ENCODE measurements at places on chromosomes 16 and 17.

GRCh38 chr17:77455111-77455890 lies 314.5 kb downstream of the SEC14L1 start:
- peak; percentile 35 for DNase-seq

GRCh38 chr16:51167170-51167895 lies 16.3 kb upstream of the SALL1 start:
- no peak for DNase-seq

GRCh38 chr17:67449065-67449464 lies 72.0 kb downstream of the PITPNC1 start:
- DNase-seq: no peak

GRCh38 chr16:50059669-50060068 lies 6.1 kb upstream of the HEATR3 start:
- DNase-seq: no peak

DNA sequence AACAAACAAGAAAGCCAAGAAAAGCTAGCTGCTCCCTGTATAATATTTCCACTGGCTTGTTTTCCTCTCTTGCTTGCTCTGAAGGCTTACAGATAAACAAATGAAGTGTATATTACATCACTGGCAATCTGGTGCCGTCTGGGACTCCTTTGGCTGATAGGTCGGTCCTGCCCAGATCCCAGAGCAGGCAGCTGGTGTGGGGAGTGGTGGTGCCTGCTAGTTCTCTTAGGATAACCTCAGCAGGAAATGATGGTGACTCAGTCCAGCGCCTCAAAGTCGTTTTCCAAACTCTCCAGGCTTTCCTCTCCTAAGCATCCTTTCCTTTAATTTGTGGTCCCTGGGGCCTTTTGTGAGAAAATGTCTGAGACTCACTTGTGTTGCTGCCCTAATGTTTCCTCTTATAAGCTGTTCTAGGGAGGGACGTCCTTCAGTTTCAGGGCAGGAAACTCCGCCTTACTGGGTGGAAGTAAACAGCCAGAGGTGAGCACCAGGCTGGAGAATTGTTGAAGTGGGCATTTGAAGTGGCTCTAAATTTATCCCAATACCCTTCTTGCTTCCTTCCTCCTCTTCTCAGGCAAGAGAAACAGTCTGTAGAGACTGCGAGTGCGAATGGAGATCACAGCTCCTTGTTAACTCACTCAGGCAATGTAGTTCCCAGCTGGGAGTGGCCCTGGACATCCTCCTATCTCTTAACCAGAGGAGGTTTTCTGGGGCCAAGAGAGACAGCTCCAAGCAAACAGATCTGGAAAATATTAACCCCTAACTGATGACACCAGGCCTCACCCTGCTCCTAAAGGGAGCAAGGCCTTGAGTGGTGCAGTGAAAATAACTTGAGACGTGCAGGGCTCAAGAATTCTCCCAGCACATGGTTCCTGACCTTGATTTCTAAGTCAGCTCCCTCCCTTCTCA lies 34.9 kb downstream of the CD300LF start:
- DNase-seq: peak; percentile 16

GRCh38 chr16:89040391-89040790 lies 53.3 kb upstream of the ACSF3 start:
- DNase-seq: no peak

- DNase-seq: no peak
These were observed 123.2 kb upstream of the ANKFN1 start for GRCh38 chr17:56030009-56030624.

DNA sequence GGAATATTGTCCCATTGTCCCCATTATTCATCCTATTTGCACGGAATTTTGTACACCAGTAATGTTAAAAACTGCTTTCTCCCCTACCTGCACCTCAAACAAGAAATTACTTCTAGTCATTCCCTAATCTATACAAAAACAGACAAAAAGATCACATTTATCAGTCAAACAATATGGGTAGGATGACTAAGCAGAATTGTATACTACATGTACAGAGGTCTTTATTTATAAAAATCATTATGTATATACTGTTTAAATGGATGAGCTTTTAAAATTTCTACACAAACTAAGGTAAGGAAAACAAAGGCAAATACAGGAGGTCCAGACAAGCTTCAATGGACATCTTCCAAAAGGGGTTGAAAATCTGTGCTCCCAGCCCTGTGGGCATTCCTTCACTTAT lies 137.7 kb downstream of the CEP112 start:
- DNase-seq: no peak

GRCh38 chr17:71937914-71938313 lies 182.9 kb upstream of the SOX9 start:
- no peak for DNase-seq

DNA sequence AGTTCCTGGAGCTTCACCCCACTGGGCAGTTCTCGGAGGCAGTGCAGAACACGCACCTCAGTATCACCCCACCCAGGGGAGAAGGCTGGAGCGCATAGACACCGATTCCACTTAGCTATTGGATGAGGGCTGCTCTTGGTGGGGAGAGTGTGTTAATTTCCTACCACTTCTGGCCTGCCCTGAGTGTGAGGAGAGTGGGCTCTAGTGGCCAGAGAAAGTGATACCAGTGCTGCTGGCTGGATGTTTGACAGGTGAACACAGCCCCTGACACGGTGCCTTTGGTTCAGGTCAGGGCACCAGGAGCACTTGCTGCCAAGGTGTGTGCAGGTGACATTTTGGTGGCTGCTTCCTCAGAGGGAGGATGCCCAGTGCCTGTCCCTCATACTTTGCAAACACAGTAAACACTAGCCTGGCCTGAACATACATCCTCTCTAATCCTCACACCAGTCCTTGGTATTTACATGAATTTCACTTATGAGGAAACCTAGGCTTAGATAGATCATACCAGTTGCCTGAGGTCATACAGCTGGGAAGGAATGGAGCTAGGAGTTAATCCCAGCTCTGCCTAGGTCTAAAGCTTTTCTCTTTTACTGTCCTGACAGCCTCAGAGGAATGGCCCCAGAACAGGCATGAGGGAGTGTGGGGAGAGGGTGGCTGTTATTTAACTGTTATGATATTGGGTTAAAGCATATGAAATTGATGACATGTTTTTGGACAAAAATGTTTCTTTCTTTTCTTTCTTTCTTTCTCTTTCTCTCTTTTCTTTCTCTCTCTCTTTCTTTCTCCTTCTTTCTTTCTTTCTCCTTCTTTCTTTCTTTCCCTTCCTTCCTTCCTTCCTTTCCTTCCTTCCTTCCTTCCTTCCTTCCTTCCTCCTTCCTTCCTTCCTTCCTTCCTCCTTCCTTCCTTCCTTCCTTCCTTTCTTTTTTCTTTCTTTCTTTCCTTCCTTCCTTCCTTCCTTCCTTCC lies 21.0 kb upstream of the ITGAX start:
- DNase-seq: peak; percentile 43

DNA sequence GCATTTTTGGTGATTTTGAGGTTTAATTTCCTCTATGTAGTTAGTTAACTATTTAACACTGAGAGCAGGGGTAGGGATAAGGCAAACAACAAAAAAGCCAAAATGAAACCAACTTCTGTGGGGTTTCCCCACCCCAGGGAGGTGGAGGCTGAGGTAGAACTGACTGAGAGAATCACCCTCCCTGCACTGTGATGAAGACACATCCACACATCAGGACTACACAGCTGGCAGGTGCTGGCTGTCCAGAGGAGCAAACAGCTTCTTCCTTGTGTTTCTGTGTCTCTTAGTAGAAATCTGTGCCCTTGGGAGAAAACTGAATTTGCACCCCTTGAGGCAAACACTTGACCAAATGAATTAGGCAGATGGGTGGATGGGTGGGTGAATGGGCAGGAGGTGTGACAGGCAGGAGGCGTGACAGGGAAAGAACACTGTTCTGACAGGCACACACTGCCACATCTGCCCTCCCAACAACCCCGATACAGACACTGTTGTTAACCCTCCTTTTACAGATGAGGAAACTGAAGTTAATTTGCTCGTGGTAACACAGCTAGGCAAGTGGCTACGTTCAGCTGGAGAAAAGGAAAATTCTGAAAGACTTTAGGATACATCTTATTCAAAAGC lies 62.9 kb upstream of the AMZ2 start:
- DNase-seq: peak; percentile 78

DNA sequence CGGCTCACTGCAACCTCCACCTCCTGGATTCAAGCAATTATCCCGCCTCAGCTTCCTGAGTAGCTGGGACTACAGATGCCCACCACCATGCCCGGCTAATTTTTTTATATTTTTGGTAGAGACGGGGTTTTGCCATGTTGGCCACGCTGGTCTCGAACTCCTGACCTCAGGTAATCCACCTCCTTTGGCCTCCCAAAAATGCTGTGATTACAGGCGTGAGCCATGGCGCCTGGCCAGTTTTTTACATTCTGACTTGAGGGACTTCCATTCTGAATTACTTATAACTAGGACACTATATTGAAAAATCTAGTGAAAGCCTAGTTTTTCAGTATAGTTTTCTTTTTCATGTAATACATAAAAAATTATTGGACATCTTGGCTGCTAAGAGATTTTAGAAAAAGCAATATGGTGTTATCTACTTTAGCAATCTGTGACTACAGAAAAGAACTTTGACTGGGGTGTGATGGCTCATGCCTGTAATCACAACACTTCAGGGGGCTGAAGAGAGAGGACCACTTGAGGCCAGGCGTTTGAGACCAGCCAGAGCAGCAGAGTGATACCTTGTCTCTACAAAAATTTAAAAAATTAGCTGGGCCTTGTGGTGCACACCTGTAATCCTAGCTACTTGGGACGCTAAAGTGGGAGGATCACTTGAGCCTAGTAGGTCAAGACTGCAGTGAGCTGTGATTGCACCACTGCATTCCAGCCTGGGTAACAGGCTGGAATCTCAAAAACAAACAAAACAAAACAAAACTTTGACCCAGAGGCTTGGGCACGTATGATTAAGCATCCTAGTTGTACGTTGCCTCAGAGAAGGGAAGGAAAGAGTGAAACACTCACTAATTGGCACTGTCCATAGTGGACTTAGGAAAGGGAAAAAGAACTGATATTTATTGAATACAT lies 26.8 kb upstream of the GOSR1 start:
- no peak for DNase-seq

DNA sequence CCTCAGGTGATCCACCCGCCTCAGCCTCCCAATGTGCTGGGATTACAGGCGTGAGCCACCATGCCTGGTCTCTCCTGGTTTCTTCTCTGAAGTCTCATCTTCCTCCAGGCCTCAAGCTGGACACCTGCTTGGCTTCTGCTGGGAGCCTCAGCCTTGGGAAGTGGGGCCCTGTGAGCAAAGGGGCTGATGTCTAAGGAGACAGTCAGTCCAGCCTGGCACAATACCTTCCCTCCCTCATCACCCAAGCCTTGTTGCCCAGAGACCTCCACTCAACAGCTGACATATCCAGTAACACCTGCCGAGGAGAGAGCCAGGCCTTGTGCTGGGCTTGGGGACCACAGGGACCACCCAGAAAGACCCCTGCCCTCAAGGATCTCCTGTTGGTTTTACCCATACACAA lies 251.6 kb downstream of the GSG1L start:
- no peak for DNase-seq

GRCh38 chr17:48597778-48598631 lies 4.4 kb upstream of the HOXB5 start:
- DNase-seq: no peak

DNA sequence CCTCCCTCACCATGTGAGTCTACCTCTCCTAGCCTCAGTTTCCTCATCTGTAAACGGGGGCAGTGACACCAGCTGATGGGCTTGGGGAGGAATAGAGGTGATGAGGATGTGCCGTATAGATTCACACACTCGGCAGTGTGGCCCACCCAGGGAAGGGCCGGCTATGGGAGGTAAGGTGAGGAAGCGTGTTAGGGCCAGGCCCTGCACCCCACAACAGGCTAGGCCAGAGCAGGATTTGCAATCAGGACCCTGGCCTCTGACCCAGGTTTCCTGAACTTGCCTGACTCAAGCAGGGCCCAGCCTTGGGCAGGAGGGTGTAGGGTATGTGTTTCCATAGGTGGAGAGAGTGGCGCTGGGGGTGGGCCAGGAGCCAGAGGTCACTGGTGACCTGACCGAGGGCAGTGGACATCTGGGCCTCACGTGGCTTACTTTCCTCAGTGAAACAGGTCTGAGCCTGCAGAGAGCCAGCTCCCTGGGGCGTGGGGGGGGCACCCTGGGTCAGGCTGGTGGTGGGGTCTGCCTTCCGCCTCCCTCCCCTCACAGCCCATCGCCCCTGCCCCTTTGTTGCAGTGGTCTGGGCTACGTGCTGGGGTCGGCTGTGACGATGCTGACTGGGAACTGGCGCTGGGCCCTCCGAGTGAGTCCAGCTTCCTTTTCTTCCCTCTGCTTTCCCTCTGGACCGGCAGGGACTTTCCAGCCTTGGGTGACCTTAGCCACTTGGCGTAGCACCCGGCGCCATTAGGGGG lies 12.8 kb downstream of the SPNS3 start:
- DNase-seq: no peak

DNA sequence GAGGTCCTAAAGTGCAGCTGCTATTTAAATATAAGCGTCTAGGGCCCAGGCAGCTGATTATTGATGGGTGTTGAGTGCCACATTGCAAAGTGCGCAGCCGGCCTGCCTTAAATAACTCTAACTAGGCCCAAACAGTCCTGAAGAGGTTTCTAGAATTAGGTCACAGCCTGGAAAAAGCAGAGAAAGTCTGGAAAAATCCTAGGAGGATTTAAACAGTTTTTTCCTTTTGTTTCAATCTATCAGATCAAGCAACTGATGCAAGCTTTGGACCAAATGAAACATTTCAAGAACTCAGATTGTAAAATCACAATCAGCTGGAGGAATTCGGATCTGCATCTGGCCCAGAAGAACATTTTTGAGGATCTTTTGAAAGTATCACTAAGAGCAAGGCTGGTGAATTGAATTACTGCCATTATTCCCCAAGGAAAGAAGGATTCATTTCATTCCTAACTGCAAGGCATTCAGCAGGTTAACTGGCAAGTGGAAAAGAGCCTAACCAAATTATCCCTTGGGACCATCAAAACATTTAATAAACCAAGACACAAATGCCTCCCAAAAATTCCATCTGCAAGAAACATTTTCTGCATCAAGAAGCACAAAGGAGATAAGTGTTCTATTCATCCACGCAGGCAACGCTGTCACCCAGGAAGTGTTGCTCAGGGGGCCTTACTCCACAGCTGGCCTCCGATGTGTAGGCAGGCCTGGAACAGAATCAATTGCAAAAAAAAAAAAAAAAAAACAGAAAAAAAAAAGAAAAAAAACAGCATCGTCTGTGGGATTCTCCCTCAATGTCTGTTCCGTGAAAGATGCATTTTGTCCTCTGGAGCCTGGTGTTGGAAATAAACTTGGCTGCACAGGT lies 46.1 kb downstream of the IRX3 start:
- DNase-seq: no peak

Measured in activated CD4-positive, alpha-beta T cell treated with anti-CD3 and anti-CD28 coated beads, Interleukin-2, amount 10 ng/mL, durations not matched to agents 7 days and 5 days (primary cell).